ENCODE measurements at places on chromosomes 4 and X.
A peak's percentile ranks its signal among the peaks of the same experiment; 100 is the strongest.

- no peak for DNase-seq
Measured at GRCh38 chrX:81286075-81286474, 84.2 kb downstream of the SH3BGRL start.

DNA sequence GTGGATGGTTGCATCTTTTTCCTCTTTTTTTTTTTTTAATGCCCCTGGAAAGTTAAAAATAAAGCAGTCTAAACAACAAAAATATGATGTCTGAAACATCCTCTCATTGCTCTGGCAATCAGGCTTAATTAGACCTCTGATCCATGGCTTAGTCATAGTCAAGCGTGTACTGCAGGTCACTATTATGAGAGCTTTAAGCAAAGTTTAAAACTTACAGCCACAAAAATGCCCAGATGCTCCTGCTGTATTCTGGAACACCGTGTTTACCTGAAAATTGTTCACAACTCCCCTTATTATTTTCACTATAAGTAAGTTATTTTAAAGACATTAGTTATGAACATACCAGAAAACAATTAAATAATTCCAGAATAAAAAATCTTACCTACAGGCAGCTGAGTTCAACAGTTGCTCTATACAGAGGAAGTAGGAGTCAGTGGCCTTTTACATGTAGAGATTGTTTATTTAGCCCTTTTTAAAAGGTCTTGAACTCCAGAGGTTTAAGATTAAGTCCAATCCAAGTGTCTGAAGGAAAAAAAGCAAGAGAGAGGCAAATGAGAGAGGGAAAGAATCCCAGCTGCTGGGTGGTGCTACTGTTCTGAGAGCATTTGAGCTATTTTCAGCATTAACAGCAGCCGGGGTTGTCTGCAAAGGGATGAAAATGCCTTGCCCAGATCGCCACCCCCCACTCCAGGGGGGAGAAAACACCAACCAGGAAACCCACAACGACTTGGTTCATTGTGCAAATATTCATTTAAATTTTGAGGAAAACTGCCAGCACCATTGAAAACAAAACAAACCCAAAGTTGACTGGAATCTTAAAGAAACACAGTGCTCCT is 36.9 kb downstream of the SORBS2 start:
- DNase-seq: no peak

- no peak for DNase-seq
Measured at GRCh38 chr4:109947457-109947856, 34.8 kb downstream of the EGF start.

- no peak for DNase-seq
Measured at GRCh38 chr4:109079201-109079600, 223.3 kb downstream of the COL25A1 start.

GRCh38 chrX:95076449-95076848 is 1402.4 kb downstream of the FAM133A start:
- DNase-seq: no peak

DNA sequence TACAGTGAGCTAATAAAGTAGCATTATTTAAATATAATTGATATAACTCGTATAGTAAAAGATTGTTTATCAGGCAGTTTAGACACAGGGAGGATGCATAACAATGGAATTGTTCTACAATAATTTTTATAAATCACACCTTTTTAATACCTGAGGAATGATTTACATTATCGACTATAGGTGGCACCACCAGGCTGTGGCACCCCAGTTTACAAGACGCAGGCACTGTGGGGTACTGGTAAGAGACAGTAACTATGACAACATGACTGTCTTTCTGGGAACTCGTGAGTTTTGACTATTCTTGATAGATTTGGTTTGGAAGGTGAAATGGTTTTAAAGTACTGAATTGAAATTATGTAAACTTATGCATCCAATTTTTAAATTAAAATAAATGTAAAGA is 27.1 kb upstream of the STBD1 start:
- DNase-seq: no peak

- DNase-seq: peak; percentile 19
Measured at GRCh38 chr4:1080961-1081688, 32.2 kb downstream of the RNF212 start.

DNA sequence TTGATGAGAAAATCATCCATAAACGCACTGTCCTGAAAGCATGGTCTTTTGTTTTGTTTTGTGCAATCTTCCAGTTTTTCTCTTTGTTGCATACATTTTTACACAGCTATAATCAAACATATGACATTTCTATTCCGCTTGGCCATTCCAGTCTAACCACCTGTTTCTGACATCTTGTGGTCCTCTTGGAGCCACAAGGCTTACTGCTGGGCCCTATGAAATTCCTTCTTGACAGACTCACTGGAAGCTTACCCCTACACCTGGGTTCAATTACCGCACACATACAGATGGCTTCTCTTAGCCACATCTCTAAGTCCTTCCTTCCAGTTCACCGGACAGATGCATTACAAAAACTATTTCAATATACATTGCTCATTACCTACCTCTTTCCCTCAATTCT is 72.4 kb downstream of the PAPSS1 start:
- no peak for DNase-seq

GRCh38 chr4:1868912-1869311 is 2.3 kb upstream of the NSD2 start:
- no peak for DNase-seq

GRCh38 chrX:153926858-153927671 is 1.0 kb upstream of the ARHGAP4 start:
- peak; percentile 86 for DNase-seq

GRCh38 chrX:100615005-100615404 is 21.6 kb downstream of the TSPAN6 start:
- no peak for DNase-seq

DNA sequence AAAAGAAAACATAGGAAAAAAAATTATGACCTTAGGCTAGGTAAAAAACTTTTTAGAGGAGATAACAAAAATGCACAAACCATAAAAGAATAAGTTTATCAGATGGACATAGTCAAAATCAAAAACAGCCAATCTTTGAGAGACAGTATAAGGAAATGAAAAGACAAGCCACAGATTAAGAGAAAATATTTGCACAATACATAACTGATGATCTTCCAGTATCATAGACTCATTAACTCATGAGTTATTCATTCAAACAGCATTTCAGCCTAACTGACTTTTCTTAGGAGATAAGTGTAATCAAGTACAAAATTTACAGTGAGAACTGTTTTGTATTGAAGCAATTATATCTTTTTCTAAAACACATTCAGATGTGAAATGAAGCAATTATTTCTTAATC is 183.8 kb downstream of the FBXO8 start:
- no peak for DNase-seq

DNA sequence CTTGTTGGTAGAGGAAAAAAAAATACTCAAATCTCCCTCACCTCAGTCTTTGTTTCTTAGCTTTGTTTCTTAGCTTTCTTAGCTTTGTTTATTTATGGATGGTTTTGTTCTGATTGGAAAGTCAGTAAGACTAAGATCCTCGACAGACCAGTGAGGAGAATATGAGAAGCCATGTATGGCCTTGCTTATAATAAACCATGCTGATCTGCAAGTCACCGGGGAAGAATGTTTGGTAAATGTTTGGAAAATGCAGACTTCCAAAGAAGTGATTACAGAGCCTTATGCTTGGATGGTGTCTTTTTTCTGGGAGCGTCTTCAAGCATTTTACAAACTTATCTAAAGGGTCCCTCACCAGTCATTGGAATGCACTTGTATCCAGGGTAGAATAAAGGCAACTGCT is 90.1 kb upstream of the NOCT start:
- no peak for DNase-seq

GRCh38 chr4:151858356-151858755 is 97.5 kb upstream of the GATB start:
- DNase-seq: no peak

GRCh38 chr4:95546866-95547714 is 1.7 kb downstream of the UNC5C start:
- no peak for DNase-seq

DNA sequence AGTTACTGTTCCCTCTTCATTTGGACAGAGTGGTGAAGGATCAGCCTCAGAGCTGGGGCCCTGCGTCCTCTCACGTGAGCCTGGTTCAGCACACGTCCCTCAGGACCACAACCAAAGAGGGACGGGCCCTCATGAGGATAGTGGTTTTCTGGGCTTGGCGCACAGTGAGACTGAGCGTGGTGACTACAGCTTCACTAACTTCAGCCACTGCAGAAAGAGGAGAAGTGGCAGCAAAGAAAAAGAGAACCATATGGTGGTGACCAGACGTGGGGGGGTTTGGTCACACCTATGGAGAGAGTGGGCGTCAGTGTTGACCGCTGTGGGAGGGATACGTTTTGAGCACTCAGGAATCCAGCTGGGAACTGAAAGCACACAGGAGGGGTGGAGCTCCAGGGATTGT is 21.8 kb upstream of the TNIP3 start:
- DNase-seq: no peak

- DNase-seq: no peak
Measured at GRCh38 chr4:184798504-184798903, 27.3 kb downstream of the ACSL1 start.

GRCh38 chrX:70922774-70923473 is 8.0 kb downstream of the SLC7A3 start:
- no peak for DNase-seq

DNA sequence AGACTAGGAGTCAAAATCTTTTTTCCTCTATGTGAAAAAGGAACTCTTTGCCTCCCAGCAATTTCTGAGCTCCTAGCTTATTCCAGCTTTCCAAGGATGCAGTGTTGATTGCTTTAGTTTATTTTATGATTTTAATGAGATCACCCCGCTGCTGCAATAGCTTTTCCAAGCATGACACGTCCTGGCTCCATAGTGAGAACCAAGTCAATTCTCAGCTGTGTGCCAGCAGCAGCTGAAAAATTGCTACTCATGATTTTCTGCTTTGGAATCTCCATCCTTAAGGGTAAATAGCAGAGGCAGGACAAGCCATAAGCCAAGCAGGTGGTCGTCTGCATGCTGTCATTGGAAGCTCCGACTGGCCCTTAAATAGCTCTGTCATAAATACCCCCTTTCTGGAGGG is 64.5 kb downstream of the FTHL17 start:
- no peak for DNase-seq

GRCh38 chrX:119503484-119503861 is 35.2 kb downstream of the SLC25A5 start:
- no peak for DNase-seq

DNA sequence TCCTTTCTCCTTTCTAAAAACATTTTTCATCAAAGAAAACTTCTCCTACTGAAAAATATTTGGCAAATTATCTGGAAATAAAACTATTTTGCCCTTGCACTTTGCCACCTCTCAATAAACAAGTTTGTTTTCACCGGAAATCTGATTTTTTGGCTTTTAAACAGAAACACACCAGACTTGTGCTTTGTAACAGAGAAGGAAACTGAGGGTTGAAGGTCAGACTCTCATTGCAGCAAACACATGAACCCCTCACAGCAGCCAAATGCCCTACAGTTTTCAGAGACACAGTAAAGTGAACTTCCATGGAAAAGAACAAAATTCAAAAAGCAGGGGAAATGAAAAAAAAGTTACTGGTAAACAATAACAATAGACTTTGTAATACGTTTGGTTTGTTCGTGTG is 95.6 kb upstream of the WDR17 start:
- no peak for DNase-seq

DNA sequence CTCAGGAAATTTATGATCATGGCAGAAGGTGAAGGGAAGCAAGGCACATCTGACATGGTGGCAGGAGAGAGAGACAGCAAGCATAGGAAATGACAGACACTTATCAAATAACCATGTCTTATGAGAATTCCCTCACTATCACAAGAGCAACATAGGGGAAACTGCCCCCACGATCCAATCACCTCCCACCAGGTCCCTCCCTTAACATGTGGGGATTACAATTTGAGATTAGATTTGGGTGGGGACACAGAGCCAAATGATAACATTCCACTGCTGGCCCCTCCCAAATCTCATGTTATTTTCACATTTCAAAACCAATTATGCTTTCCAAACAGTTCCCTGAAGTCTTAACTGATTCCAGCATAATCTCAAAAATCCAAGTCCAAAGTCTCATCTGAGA is 8.2 kb upstream of the TMA16 start:
- DNase-seq: no peak

GRCh38 chr4:145824463-145824862 is 114.2 kb downstream of the ZNF827 start:
- DNase-seq: no peak

DNA sequence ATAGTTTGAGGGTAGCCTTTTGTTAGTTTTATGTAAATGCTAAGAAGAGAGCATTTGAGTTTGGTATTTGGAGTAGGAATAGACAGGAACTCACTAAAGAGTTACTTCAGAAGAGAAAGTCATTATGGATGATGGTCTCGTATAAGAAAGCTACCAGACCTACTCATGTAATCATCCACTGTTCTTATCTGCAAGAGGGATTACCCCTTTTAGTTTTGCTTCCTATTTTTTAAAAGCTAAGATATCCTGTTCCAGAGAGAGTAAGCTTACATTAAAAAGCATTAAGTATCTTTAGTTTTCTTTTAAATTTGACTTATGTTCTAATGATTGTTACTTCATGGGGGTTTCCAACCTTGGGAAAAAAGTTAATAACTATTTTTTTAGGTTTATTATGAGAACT is 12.5 kb upstream of the ART3 start:
- no peak for DNase-seq

DNA sequence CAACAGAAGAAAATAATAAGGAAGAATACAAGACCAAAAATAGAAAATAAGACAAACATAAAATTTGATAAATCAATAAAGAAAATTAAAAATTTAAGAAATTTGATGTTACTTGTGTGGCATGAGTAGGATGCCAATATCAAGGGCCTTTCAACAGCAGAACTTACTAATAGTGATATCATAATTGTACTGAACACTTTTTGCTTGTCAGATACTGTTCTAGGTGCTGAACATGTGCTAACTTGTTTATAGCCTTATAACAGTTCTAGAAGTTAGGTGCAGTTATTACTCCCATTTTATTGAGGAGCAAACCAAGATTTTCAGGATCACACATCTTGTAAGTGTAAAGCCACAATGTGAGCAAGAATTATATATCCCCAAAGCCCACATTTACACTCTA is 546.0 kb upstream of the EPHA5 start:
- no peak for DNase-seq

DNA sequence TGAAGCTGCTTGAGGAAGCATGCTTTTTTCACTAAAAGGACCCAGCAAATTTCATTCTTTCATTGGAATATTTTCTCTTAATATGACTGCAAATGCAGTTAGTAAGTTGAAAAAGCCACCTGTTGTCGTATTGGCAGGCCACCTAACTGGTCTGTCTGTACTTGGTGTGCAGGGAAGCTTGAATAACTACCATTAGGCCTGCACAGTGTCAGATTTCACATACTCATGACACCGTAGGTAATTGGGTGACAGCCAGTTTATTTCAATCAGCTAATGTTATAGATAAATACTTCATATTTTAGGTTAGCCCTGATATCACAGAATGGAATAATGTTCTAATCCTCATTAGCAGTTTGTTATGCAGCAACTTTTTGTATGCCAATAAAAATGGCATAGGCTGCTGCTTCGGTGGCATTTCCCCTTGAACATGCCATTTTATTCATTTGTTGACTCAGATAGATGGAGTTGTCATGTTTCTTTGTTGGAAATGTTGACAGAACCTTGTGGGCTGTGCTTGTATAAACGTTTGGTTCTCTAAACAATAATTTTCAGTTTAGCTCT is 173.7 kb downstream of the RPA4 start:
- DNase-seq: no peak

Data from T-helper 2 cell (primary cell).